Hematopoietic multipotent progenitor cell treated with erythropoietin and hydrocortisone succinate and interleukin-3 and kit ligand, for 17 days (in vitro differentiated cells): ENCODE measurements at places on chromosomes 2 and 18.

GRCh38 chr2:219296142-219296541, 13.1 kb downstream of the PTPRN start:
- DNase-seq, result no peak

DNA sequence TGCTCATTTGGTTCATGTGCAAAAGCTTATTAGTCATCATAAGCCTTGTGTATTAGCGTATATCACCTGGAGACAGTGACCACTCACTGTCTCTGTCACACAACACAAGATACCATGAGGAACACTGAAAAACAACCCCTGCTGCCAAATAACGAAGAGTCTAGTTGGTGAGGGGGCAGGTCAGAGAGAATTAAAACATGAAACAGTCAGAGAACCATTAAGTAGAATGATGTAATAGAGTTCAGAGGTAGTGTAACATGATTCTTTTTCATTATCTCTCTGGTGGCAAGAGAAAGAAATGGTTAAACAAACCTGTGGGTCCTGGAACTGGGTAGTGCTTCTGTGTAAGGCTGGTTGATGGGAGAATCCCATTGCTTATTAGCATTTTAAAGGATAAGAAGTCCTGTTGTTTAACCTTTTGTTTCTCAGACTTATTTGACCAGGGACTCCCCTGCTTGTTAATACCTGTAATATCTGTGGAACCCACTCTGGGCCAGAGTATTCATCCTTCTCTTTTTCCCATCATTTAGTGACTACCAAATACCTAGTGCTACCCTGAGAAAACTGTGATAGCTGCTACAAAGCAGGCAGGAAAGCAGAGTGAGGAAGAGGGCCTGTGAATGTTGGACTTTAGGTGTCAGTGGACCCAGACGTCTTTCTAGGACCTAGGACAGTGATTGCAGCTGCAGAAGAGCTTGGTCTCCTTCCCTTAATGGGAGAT, 38.0 kb downstream of the PTRHD1 start:
- DNase-seq, result no peak

GRCh38 chr2:241666627-241667400, 19.8 kb downstream of the DTYMK start:
- DNase-seq, result no peak

GRCh38 chr2:43136876-43137275, 89.5 kb downstream of the ZFP36L2 start:
- no peak for DNase-seq

- peak; percentile 28 for DNase-seq
Observed at GRCh38 chr2:190467575-190468083, 59.5 kb downstream of the MFSD6 start.

DNA sequence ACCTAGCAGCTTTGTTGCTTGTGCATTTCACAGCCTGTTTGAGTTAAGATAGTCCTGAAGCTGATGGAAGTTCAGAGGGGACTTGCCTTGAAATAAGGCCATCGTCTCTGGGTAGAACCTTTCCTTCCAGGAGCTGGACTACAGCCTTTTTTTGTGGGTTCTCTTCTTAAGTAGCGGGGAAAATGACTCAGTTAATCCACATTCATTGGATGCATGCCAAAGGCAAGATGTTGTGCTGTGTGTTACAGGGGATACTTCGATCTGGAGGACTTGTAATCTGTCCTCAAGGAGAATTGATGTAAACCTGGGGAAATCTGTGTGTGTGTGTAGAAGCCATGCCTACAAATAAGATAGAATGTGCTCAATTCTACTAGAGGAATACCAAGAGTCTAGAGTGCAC, 46.8 kb downstream of the RPIA start:
- peak; percentile 78 for DNase-seq

DNA sequence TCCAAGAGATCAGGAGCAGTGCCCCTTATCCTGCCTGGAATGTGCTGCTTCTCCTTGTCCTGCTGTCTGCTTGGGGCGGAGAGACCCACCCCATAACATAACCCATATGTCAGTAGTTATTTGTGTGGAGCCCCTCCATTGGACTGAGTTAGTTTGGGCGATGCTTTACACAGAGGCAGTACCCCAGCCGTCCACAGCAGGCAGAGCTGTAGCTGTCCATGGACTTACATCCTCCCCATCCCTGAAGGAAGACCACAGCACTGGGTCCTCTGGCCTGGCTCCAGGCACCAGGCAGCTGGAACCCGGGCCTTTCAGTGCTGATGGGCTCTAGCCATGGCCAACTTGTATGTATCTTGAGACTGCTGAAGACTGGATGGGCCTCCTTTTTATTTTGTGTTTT, 20.3 kb downstream of the GKN2 start:
- DNase-seq, result no peak

- DNase-seq, result no peak
Observed at GRCh38 chr2:144097440-144098225, 422.3 kb downstream of the ZEB2 start.

GRCh38 chr2:75003276-75003675, 44.8 kb downstream of the POLE4 start:
- DNase-seq, result no peak

- no peak for DNase-seq
Observed at GRCh38 chr2:151007365-151007764, 254.3 kb downstream of the RBM43 start.

- no peak for DNase-seq
Observed at GRCh38 chr18:63928331-63928730, 20.6 kb downstream of the SERPINB10 start.

- no peak for DNase-seq
Observed at GRCh38 chr2:208492069-208492468, 85.5 kb downstream of the PTH2R start.

GRCh38 chr2:1505031-1505441, 91.8 kb downstream of the TPO start:
- DNase-seq, result no peak

GRCh38 chr2:109690822-109691541, 76.8 kb downstream of the SOWAHC start:
- DNase-seq, result no peak

- no peak for DNase-seq
Observed at GRCh38 chr2:42903821-42904575, 111.6 kb upstream of the HAAO start.

- DNase-seq, result no peak
Observed at GRCh38 chr18:48866028-48866733, 84.6 kb downstream of the SMAD7 start.

DNA sequence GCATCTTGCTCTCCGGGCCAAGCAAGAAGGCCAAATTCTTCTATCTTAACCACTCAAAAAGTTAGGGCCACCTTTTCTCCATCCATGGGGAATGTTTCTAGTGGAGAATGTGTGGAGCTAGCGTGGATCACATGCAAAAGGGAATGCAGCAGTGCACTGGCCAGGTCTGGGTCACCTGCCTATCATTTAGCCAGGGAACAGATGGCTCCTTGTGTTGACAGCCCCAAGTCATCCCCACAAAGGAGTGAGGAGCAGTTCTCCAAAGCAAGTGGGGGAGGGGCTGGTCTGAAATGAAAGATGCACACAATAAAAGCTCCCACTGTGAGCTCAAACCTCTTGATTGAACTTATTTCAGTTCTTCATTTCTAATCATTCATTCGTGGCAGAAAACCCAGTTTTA, 19.1 kb downstream of the EPB41L3 start:
- DNase-seq, result no peak

GRCh38 chr2:101821059-101821805, 123.7 kb downstream of the MAP4K4 start:
- no peak for DNase-seq

GRCh38 chr18:1455605-1456004, 550.9 kb downstream of the ADCYAP1 start:
- no peak for DNase-seq

DNA sequence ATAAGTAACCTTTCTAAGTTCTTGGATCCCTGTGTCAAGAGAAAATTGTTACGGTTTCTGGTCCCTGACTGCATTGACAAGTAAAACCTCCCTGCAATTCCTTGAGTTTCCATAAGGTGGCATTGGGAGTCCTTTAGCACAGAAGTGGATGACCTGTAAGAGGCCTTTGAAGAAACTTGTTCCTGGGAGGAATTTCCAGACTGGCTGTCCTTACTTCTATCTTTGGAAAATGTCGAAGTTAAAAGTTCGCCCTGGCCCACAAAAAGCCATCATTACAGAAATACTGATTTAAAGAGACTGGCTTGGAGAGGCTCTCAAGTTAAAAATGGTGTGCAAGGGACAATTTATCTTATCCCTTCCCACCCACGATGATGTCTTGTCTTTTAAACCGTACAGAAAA, 218.4 kb downstream of the CDH20 start:
- peak; percentile 17 for DNase-seq

DNA sequence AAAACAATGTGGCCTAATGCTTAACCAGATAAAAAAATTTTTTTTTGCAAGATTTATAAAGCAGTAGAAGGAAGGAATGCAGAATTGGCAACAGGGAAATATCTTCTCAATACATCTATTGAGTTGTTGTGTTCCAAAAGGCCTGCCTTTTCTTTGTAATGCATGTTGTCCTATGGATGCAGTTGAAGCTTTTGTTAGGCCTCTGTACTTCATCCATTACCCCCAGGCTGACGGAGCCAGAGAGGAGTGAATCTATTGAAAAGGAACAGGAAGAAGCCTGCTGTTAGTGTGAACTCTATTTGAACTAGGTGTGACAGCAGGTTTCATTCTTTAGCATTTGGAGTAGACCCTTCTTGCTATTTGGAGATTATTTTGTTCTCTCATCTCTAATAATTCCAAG, 56.5 kb downstream of the MTX2 start:
- no peak for DNase-seq

- no peak for DNase-seq
Observed at GRCh38 chr2:211077216-211077767, 520.9 kb downstream of the CPS1 start.

- DNase-seq, result peak; percentile 34
Observed at GRCh38 chr2:161122772-161123530, 37.3 kb upstream of the TANK start.

DNA sequence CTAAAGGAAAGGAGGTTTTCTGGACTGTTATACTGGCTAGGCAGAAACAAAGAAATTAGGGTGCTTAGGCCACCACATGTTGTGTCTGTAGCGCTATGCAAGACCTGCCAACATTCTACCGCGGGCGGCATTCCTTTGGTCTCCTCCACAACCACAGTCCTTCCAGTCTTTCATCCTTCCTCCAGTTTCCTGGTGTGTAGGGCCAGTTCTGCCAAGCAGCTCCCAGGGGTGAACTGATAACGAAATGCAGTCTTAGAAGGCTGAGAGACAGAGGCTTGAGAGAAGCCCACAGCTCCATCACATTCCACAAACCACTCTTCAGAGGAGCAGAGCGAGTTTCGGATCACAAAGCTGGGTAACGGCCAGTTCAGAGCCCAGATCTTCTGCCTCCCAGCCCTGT, 19.5 kb upstream of the CXXC1 start:
- DNase-seq, result no peak

DNA sequence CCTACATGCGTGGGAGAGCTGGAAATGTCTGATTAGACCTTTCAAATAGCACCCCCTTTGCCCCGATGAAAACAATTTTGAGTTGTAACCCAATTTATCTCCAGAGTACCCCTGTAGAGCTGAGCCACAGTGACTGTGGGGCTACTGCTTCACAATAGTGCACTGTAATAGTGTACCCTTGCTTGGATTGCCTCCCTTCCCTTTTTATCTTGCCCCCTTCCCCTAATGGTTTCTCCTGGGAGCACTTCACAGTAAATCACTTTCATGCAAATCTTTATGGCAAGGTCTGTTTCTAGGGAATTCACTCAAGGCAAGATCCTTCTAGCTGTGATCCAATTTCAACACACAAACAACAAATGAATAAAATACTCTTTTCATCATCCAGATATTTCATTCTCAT, 687.6 kb downstream of the MBD2 start:
- no peak for DNase-seq

DNA sequence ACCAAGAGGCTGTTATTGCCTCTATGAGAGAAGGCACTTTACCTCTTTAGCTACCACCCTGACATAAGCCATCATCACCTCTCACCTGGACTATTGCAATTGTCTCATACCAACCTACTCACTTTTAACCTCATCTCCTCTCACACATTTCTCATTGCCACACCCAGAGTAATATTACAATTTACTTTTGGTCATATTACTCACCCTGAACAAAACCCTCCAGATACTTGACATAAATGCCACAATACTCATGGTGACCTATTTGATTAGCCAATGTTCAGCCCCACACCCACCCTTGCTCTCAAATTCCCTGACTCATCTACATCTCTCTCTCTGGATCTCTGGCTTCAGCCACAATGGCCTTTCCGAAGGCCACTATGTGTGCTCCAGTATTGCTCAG, 90.9 kb upstream of the CDH7 start:
- no peak for DNase-seq

DNA sequence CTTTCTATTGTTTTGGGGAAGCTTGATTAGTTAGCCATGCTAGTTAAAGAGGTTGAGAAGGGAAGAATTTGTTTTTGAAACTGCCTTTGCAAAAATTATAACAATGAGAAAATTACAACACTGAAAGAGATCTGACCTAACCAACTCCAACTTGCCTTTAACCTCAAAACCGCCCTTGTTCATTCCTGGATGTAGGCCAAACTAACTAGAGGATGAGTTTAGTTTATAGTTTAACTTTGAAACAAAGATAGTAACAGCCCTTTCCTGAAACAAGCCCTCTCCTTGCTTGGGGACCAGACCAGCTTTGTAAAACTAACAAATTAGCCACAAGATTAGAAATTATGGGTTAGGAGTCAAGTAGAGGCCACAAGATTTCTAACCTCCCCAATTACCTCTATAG, 713.9 kb downstream of the CPS1 start:
- DNase-seq, result no peak

DNA sequence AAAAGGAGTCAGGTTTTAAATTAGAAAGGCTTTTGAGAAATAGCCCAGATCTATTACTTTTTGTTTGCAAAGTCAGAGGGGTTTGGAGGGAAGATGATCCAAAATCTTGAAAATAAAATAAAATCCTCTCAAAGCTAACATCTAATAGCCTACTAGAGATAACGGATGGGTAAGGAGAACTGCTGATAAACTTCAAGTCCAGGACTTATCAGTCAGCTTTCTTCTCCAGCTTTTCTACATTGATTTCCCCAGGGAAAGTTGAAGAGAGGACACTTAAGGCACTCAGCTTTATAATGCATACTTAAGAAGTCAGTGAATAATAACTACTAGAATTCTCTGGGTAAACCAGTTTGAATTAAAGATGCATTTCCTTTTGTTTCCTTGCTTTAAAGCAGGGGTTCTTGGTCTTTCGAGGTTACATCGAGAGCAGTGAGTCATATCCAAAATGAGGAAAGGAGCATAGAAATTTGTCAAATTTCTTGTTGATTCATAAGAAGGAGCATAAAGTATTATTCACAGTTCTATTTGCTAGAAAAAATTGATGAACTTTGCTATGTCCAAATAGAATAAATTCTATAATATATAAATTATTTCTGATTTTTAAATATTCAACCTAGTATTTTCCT, 43.2 kb upstream of the ITPRID2 start:
- DNase-seq, result no peak

GRCh38 chr18:25289001-25289631, 62.9 kb downstream of the ZNF521 start:
- no peak for DNase-seq

DNA sequence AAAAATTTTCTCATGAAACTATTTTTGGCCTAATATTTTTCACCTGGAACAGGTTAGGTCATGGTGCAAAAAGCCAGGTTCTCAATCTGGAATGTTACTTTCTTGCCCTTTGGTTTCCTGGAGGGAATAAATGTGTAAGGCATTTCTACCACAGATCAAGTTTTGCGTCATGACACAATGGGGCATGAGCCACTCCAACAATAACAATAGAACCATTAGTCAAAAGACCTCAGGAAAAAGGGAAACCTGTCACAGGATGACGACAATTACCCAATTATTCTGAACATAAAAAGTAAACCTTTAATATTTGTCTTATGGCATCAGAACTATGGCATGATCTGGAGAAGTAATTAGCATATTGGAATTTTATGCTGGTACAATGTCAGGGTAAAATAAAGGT, 88.2 kb upstream of the HNRNPA3 start:
- no peak for DNase-seq

- DNase-seq, result no peak
Observed at GRCh38 chr2:157743051-157743450, 114.4 kb upstream of the ACVR1C start.
